ENCODE measurements at places on chromosomes 3 and 15. TPM values are rescaled to one million over a fixed set of nuclear protein-coding genes. Genes with fewer than 3 reads are reported as not detected.

DNA sequence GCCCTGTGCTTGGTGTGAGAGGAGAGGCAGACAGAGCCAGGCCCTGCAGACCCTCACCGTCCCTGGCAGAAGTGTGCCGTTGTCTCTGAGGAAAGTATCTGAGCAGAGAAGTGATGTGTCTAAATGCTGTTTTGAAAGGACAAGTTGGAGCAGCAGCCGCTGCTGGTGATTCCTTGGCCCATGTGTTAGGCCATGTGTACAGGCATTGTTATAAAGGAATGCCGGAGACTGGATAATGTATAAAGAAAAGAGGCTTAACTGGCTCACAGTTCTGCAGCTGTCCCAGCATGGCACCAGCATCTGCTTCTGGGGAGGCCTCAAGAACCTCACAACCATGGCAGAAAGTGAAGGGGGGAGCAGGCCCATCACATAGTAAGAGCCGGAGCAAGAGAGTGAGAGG is 334.6 kb upstream of the ATP10A start:
- no peaks in the 10 kb centered on the region for H3K36me3 ChIP-seq
- H3K4me1 ChIP-seq = peaks cover 26% of the 10 kb centered on the region
- H3K4me3 ChIP-seq = no peak overlapping the region
- peak; percentile 78 for DNase-seq
- H3K27ac ChIP-seq = peak overlapping the region; percentile 63

DNA sequence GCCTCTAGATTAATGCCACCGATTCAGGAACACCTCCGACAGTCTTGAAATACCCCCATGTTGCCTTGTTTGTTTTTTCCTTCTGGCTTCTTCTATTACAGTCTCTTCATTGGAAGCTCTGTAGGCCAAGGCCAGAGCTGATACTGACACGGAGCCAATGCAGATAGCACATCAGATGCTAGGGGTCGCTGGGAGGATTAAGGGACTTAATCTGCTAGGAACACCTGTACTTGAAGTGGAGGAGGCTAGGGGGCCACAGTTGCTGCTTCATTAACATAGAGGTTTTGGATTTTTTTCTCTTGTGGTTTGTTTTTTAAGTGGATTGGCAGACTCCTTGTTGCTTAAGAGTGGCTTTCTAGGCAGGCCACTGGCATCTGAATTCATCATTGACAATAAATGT is 49.6 kb downstream of the PARP14 start:
- H3K4me1 ChIP-seq = no peaks in the 10 kb centered on the region
- H3K27ac ChIP-seq = no peak overlapping the region
- no peaks in the 10 kb centered on the region for H3K27me3 ChIP-seq
- H3K36me3 ChIP-seq = no peaks in the 10 kb centered on the region
- no peak overlapping the region for H3K4me3 ChIP-seq

GRCh38 chr15:39597336-39597735 is 16.5 kb downstream of the THBS1 start:
- peaks cover 3% of the 10 kb centered on the region for H3K4me1 ChIP-seq
- no peak overlapping the region for H3K27ac ChIP-seq
- no peaks in the 10 kb centered on the region for H3K27me3 ChIP-seq
- H3K4me3 ChIP-seq = no peak overlapping the region

DNA sequence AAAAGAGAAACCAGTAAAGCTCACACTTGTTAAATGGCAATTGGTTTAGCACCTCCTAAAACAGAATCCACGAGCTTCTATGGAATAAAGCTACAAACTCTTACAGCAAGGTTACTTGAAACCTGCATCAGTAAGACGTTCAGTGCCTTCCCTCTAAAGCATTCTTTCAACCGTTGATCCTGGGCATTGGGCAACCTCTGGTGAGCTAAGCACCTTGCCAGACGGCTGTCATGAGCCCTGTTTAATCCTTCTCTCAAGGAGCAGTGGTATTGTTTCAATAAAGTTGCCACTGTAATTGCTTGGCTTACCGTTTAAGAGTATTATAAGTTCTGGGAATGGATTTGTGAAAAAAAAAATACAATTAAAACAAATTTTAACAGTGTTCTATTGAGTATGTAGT is 75.0 kb downstream of the COL8A1 start:
- H3K36me3 ChIP-seq = no peaks in the 10 kb centered on the region

Gene ZNF35
- 23.4 TPM for total RNA-seq

Gene GABRB3
- 8.8 TPM for total RNA-seq

- H3K4me3 ChIP-seq = peak overlapping the region; percentile 96
- H3K27me3 ChIP-seq = no peaks in the 10 kb centered on the region
Measured at GRCh38 chr15:41543521-41543870, 561 bp downstream of the RPAP1 start.

DNA sequence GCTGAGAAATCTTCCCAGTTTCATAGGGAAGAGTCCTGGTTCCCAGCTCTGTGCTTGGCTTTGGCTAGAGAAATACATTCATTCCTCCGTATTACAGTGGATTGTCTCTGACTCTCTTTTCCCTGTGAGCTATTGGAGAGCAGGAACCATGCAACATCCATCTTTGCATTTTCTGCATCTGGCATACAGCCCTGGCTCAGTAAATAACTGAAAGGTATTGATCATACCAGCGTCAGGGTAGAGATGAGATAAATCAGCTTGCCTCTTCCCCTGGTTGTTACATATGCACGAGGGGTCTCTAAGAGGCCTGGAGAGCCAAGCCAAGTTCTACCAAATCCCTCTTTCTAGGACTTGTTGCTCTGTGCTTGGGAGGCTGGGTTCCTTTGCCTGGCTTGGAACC is 35.2 kb downstream of the FOXB1 start:
- H3K27me3 ChIP-seq = no peaks in the 10 kb centered on the region
- H3K4me3 ChIP-seq = no peak overlapping the region
- no peak for DNase-seq
- peaks cover 6% of the 10 kb centered on the region for H3K4me1 ChIP-seq
- no peak overlapping the region for H3K27ac ChIP-seq

Gene KBTBD8
- 5.6 TPM for total RNA-seq

DNA sequence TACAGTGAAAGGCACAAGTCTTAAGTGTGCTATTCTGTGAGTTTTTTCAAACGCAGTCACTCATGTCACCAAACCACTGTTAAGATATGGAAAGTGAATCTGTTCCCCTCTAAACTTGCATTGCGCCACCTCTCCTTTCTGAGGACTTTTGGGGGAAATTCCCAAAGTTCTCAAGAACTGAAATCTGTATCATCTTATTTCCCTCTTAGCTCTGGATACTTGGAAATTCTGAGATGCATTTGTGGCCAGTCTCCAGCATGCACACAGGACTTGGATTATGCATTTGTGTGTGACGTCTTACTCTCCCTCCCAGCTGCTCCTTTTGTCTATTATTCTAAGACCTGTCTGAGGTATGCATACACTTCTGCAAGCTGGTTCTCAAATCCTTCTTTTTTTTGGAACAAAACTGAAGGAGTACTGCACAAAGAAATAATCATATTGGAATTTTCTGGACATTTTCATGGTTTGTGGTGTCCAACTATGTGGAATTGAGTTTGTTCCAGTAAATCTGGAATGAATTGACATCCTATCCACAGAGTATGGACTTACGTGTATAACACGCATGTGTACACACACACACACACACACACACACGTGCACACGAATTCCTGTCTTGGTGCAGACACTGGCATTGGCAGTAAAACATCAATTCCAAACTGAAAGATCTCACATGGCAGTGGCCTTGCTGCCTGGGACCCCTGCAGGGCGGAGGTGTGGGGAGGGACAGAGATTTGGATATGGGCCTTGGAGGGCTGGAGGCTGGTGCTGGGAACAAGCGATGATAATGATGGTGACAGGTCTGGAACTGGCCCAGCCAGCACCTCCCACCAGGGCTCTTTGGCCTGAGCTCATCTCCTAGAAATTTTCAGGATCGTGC is 8.2 kb upstream of the LCTL start:
- no peak for DNase-seq
- no peak overlapping the region for H3K4me3 ChIP-seq
- no peaks in the 10 kb centered on the region for H3K36me3 ChIP-seq
- no peak overlapping the region for H3K27ac ChIP-seq
- H3K27me3 ChIP-seq = no peaks in the 10 kb centered on the region
- H3K4me1 ChIP-seq = no peaks in the 10 kb centered on the region

DNA sequence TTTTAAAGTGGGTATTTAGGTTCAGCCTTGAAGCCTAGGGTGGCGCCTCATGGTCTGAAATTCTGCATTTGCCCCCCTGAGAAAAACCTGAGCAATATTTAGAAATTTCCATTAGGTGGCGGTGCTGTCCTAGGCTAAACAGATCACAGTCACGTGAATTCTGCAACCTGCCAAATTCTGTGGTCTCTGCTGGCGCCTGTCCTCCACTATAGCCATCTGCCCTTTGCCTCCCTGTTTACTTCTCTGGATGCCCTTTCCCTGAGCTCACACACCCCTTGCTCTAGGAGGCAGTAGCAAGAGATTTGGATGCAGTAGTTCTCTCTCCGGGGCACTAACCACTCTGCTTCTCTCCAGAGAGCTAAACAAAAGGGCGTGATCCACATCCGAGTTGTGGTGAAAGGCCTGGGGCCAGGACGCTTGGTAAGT is 9.1 kb downstream of the MRPS11 start:
- no peaks in the 10 kb centered on the region for H3K27me3 ChIP-seq
- peak; percentile 68 for DNase-seq
- H3K27ac ChIP-seq = no peak overlapping the region
- no peaks in the 10 kb centered on the region for H3K36me3 ChIP-seq
- H3K4me3 ChIP-seq = no peak overlapping the region

DNA sequence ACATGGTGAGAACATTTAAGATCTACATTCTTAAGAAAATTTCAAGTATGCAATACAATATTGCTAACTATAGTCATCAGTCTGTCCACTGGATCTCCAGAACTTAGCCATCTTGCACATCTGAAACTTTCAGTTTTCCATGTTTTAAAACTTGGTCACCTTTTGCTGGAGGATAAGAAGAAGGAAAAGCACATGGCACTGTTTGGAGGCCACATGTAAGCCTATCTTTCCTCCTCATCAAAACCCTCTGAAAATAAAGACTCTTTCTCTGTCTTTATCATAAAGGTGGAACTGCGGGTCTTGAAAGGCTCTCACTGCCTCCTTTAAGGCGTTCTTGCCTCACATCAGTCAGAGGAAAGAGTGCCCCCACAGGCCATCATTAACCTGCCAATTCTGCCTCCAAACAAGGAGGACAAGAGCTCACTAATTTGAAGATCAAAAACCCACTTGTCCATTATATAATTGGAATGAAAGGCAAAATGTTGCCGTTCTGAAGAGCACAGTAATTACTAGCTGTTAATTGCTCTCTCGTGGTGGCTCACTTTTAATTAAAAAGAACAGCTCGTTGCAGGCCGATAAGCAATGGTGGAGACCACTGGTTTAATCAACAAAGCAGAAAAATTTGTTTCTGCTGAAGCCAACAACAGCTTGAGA is 157.8 kb downstream of the MECOM start:
- H3K36me3 ChIP-seq = no peaks in the 10 kb centered on the region
- no peak overlapping the region for H3K27ac ChIP-seq
- H3K4me3 ChIP-seq = no peak overlapping the region
- peaks cover 14% of the 10 kb centered on the region for H3K4me1 ChIP-seq

Gene C3orf85
- total RNA-seq = not detected

All from neural progenitor cell (in vitro differentiated cells).